Activated naive CD4-positive, alpha-beta T cell treated with anti-CD3 and anti-CD28 coated beads, Interleukin-2, amount 10 ng/mL, durations not matched to agents 5 hours and 36 hours (primary cell): ENCODE measurements at places on chromosomes 6 and 20. TPM values are rescaled to one million over a fixed set of nuclear protein-coding genes. Genes with fewer than 3 reads are reported as not detected.

The SYNE1 gene
- total RNA-seq: 105 TPM

The E2F1 gene
- 52.9 TPM for total RNA-seq

The MRAP2 gene
- total RNA-seq: not detected

The TFAP2C gene
- not detected for total RNA-seq

The TRIM10 gene
- not detected for total RNA-seq

The TENT5A gene
- 0.67 TPM for total RNA-seq

The CCN6 gene
- total RNA-seq: not detected
